ENCODE measurements at places on chromosomes 3 and 15. TPM values are rescaled to one million over a fixed set of nuclear protein-coding genes. Genes with fewer than 3 reads are reported as not detected.

DNA sequence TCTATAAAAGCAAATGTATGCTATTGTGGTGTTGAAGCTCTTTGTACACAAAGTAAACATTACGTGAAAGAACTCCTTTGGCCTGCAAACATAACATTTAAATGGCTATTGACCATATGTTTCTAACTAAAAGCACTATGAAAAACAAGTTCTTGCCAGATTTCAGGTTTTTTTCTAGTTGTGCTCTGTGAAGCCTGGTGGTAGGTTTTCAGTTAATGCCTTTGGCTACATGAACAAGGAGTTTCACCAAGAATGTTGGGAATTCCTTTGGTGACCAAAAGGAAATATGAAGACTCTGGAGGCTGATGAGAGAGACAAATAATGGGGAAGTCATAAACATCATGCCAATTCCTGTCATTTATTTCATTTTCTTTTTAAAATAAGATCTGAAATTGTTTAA is 66.0 kb downstream of the RBMS3 start:
- no peak for DNase-seq

Gene RAB6B
- 2.8 TPM for total RNA-seq

GRCh38 chr3:44342176-44342790 is 3.7 kb downstream of the TCAIM start:
- no peak for DNase-seq

Gene NANOGP8
- not detected for total RNA-seq

GRCh38 chr3:90091549-90091948 is 984.1 kb downstream of the EPHA3 start:
- no peak for DNase-seq

All from epithelial cell of proximal tubule (primary cell).